ENCODE measurements at places on chromosomes 7 and 10.

DNA sequence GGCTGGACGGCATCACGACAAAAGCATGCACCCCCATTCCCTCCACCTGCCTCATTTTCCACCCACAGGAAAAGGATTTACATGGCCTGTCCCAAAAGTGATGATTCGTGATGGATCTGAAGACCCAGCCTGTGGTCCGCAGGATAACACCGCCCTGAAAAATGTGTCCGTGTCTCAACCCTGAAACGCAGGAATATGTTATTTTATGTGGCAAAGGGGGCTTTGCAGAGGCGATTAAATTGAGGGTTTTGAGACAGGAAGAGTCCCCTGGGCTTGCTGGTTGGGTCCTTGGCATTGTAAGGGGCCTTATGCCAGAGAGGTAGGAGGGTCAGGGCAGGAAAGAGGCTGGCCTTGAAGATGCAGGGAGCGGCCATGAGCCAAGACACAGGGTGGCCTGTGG lies 80.2 kb upstream of the PPP2R2D start:
- H3K27me3 ChIP-seq = no peaks in the 10 kb centered on the region
- DNase-seq = no peak
- no peaks in the 10 kb centered on the region for H3K4me1 ChIP-seq
- no peak overlapping the region for H3K27ac ChIP-seq
- no peak overlapping the region for H3K4me3 ChIP-seq

- no peak overlapping the region for H3K4me3 ChIP-seq
- H3K27ac ChIP-seq = no peak overlapping the region
- peaks cover 33% of the 10 kb centered on the region for H3K36me3 ChIP-seq
- no peak for DNase-seq
- H3K27me3 ChIP-seq = no peaks in the 10 kb centered on the region
Measured at GRCh38 chr7:5207131-5207530, 17.1 kb downstream of the WIPI2 start.

- H3K4me1 ChIP-seq = no peaks in the 10 kb centered on the region
- H3K4me3 ChIP-seq = no peak overlapping the region
- H3K27me3 ChIP-seq = peaks cover 3% of the 10 kb centered on the region
- no peak for DNase-seq
Measured at GRCh38 chr10:93762979-93763391, 5.2 kb downstream of the LGI1 start.

- no peak for DNase-seq
- H3K4me3 ChIP-seq = no peak overlapping the region
- no peaks in the 10 kb centered on the region for H3K27me3 ChIP-seq
- H3K4me1 ChIP-seq = no peaks in the 10 kb centered on the region
Measured at GRCh38 chr7:131903315-131903714, 346.9 kb upstream of the PODXL start.

GRCh38 chr7:106534271-106534846 lies 126.6 kb downstream of the CCDC71L start:
- no peak overlapping the region for H3K27ac ChIP-seq
- no peak for DNase-seq
- no peak overlapping the region for H3K4me3 ChIP-seq
- H3K36me3 ChIP-seq = no peaks in the 10 kb centered on the region
- H3K27me3 ChIP-seq = no peaks in the 10 kb centered on the region
- H3K4me1 ChIP-seq = no peaks in the 10 kb centered on the region

DNA sequence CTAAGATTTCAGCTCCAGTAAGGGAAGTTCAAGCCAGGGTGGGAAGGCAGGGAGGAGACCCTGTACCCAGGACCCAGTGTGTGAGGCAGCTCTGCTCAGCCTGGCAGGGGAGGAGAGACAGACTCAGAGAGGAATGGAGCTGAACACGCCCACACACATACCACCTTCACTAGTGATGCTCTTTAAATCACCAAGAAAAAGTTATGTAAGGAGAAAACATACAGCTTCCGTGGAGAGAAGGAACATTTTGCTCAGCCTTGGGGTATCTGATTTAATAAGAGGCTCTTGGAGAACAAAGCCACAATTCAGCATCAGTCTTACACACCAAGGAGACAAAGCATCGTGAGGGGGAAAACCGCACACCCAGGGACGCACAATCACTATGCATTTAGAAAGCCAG lies 62.9 kb downstream of the PRKAG2 start:
- H3K27me3 ChIP-seq = no peaks in the 10 kb centered on the region
- DNase-seq = no peak
- H3K4me3 ChIP-seq = no peak overlapping the region
- no peak overlapping the region for H3K27ac ChIP-seq

Measured in effector memory CD4-positive, alpha-beta T cell (primary cell).